ENCODE measurements at places on chromosomes 6 and 20.

GRCh38 chr6:168411130-168411529 lies 29.9 kb upstream of the SMOC2 start:
- DNase-seq = no peak

DNA sequence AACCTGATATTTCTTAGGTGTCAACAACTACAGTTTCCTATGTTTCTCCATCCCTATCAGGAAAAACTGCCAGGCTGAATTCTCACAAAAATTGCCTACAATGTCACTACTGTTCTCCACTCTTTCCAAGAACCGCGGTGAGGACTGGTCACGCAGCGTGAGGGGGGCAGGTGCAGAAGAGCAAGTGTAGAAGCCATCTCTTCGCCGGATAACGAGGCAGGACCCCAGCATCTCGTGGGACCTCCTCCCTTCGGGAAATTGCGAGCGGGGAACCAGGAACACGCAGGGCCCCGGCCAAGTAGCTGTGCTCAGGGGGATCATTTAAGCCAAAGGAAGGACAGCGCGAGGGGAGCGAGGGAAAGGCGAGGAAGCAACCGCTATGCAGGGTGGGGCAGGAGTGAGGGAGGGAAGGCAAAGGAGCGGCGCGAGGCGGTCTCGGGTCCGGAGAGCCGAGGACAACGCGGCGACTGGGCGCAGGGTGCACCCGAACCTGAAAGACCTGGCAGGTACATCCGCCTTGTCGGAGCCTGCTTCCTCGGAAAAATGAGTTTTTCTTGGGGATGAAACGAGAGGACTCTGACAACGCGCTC lies 559 bp downstream of the APMAP start:
- DNase-seq = no peak

DNA sequence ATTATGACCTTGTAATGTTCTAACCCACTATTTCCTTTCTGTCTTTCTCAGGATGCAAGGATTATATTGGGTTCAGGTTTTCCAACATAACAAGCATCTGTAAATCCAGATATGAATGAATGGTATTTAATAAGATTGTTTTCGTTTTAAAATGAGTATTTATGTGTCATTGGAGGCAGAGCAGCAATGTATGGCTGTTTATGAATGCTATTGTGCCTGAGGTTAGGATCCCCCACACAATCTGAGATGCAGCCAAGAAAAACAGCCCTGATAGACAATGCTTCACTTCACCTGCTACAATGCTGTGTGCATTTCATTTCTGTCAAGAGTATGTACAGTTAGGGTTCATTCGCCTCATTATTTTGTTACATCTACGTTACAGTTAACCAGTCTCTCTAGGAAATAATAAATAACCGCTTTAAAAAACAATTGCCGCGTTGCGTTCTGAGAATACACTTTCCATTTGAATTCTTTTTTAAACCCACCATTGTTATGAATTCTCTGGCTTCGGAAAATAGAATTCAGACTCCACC lies 19.6 kb downstream of the TFAP2A start:
- no peak for DNase-seq

GRCh38 chr20:3751305-3751674 lies 16.3 kb downstream of the ADISSP start:
- no peak for DNase-seq

DNA sequence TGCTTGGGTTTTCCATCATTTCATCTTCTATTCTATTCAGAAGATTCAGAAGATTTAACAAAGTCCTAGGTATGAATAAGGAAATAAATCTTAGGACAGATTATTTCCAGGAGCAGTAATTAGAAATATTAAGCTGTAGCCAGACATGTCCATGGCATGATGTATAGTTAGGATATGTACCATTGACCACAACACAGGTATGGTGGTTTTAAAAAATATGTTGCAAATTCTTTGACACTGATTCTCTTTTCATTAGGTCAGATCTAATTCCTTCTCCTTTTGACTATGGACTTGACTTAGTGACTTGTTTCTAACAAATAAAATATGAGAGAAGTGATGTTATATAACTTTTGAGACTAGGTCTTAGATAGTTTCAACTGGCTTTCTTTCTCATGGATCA lies 23.5 kb upstream of the PDE7B start:
- no peak for DNase-seq

GRCh38 chr6:74447013-74447412 lies 751.0 kb downstream of the CD109 start:
- DNase-seq = no peak

- DNase-seq = no peak
Observed at GRCh38 chr6:115001731-115002350, 659.0 kb upstream of the HS3ST5 start.

GRCh38 chr6:105151644-105152043 lies 28.2 kb downstream of the POPDC3 start:
- no peak for DNase-seq

- no peak for DNase-seq
Observed at GRCh38 chr6:151704383-151704782, 103.1 kb upstream of the ESR1 start.

- no peak for DNase-seq
Observed at GRCh38 chr20:62064770-62065673, 659 bp downstream of the TAF4 start.

- DNase-seq = no peak
Observed at GRCh38 chr6:125818772-125819260, 28.1 kb downstream of the NCOA7 start.

- no peak for DNase-seq
Observed at GRCh38 chr6:164924674-164925073, 384.7 kb downstream of the C6orf118 start.

- no peak for DNase-seq
Observed at GRCh38 chr20:31836853-31837608, 8.4 kb downstream of the FOXS1 start.

- no peak for DNase-seq
Observed at GRCh38 chr6:22091424-22091948, 205.3 kb downstream of the PRL start.

- DNase-seq = no peak
Observed at GRCh38 chr6:157628463-157628862, 194.6 kb upstream of the SNX9 start.

- DNase-seq = no peak
Observed at GRCh38 chr6:5004373-5005037, 668 bp upstream of the RPP40 start.

GRCh38 chr6:140401761-140402160 lies 1027.3 kb upstream of the CITED2 start:
- DNase-seq = no peak

GRCh38 chr6:9977411-9977810 lies 437.5 kb downstream of the TFAP2A start:
- no peak for DNase-seq

- no peak for DNase-seq
Observed at GRCh38 chr6:147973806-147974205, 368.8 kb upstream of the SASH1 start.

DNA sequence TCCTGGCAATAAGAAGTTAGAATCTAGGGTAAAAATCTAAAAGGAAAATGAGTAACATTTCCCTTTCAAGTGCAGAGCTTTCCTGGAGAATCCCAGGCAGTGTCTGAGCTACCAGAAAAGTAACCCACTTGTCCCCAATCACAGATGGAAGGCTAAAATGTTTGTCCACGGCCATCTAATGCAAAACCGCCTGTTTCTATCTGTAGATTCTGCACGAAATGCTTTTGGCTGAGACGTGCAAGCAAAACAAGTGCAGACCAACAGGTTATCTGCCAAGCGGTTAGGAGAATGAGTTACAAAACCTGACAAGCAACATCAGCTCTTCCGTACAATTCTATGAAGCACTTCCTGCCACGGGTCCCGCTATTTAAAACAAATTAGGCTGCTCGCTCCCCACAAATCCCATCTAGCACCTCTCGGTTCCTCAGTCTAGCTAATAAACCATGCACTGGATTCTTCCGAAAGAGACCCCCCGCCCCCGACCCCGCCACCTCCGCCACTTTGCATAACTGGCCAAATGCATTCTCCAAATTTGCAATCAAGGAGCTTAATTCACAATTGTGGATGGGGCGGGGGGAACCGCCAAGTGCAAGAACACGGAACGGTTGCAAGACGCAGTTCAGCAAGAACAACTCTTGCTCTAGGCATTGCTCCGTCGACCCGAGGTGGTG lies 1.4 kb downstream of the ELOVL5 start:
- no peak for DNase-seq

- DNase-seq = no peak
Observed at GRCh38 chr6:47832386-47833100, 50.7 kb downstream of the OPN5 start.

DNA sequence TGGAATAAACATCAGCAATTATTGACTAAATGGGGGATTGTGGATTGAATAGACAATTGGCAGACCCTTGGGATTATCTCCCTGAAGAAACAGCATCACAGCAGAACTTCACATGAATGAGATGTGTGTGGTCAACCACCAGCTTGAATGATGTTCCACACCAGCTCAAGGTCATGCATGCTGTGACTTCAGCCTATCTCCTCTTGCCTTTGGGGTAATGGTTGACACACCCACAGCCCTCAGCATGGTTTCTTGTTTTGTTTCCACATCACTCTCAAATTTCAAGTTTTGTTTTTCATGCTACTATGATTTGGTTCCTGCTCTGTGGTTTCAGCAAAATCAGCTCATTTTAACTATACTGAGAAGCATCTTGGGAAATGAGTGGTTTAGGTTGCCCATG lies 94.3 kb downstream of the PAK5 start:
- DNase-seq = no peak

- no peak for DNase-seq
Observed at GRCh38 chr20:43798291-43799149, 71.7 kb upstream of the GTSF1L start.

DNA sequence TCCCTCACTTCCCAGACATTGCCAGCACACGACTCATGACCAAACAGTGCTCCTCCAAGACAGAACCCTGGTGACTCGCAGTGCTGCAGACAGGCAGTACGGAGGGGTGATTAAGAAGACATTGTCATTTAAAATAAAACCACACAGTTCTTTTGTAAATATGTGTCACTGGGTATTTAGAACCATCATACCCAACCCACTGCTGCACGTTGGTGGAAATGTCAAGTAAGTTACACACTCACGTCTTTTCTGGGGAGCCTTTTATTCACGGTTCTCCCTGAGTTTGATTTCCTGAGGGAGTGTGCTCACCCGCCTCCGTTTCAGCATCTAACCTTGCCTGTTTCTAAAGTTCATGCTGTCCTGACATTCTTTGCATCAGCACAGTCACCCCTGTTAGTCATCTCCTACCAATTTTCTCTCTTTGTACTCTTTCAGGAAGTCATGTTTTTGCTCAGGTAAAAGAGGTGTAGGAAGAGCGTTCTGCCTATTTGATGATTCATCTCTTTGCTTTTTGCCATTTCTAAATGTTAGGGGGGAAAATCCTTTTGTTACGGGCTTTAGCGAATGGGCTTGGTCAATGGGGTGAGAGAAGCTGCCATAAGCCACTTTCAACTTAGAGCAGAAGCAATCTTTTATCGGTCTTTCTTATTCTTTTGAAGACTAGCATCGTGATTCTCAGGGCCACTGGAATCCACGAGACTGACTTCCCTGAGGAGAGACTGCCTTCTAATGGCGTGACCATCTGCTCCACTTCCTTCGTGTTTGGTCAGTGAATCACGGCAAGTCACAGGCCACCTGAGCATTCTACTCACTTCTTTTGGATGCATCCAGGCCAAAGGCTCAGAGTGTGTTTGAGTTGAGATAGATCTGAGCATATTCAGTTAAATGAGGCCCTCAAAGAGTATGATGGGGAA lies 512.8 kb upstream of the JARID2 start:
- no peak for DNase-seq

GRCh38 chr6:149075616-149076354 lies 241.7 kb upstream of the TAB2 start:
- no peak for DNase-seq

- no peak for DNase-seq
Observed at GRCh38 chr20:380763-381580, 412 bp downstream of the TRIB3 start.
